NCI-H526 (cell line): ENCODE measurements at places on chromosomes 11 and 22.

- DNase-seq: no peak
These were observed 12.3 kb downstream of the A4GALT start for GRCh38 chr22:42708417-42708816.

GRCh38 chr11:3159296-3160190 is 5.6 kb downstream of the OSBPL5 start:
- no peak for DNase-seq

DNA sequence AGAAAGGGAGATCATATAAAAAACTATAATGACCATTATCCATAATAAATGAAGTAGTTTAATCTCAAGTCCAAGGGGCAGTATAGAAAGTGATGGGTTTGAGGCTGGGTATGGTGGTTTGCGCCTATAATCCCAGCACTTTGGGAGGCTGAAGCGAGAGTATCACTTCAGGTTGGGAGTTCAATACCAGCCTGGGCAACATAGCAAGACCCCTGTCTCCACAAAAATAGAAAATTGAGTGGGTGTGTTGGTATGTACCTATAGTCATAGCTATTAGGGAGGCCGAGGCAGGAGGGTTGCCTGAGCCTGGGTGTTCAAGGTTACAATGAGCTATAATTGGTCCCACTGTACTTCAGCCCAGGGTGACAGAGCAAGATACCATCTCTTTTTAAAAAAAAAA is 23.9 kb downstream of the MED17 start:
- DNase-seq: no peak

DNA sequence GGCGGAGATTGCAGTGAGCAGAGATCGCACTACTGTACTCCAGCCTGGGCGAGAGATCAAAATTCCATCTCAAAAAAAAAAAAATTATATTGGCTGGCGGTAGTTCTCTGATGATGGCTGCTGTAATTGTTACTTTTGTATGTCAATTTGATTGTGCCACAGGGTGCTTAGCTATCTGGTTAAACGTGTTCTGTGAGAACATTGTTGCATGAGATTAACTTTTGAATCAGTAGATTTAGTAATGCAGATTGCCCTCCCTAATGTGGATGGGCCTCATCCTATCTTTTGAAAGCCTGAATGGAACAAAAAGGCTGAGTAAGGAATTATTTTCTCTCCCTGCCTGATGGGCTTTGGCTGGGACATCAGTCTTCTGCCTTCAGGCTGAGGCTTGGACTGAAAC is 654.2 kb downstream of the OPCML start:
- no peak for DNase-seq

- DNase-seq: no peak
These were observed 179.3 kb upstream of the FAT3 start for GRCh38 chr11:92045301-92045700.

DNA sequence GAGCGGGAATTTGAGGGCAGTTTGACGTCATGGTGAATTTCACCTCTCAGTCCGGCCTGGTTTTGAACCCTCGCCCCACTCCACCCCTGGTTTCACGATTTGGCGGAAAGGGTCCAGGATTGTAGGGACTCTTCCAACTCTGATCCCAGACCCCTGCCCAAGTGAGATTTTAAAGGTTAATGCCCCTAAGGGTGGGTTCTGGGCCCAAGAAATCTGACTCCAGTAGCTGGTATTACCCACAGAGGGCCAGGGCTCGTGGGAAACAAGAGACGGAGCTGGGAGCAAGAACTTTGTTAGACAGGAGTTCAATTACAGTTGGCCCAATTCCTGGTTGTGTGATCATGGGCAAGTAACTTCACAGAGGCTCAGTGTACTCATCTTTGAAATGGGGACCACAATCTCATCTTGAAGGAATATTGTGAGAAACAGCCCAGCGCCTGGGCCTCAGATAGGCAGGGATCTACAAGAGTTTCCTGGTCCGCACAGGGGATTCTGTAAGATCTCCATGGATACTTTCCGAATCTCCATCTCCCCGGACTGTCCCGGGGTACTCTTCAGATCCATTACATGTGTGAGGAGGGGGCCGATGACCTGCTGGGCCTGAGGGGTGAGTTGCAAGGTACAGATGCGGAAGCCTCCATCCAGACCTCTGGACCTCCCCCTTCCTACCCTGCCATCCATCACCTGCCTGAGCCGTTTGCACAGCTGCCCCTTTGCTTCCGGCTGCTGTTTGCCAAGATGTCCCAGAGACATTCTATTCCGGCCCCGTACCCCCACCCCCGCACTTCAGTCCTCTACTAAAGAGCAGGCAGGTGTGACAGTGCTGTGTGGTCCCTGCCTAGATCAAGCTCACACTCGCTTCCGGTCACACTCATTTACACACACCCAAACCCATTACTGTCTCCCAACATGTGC is 687 bp upstream of the CALCA start:
- peak; percentile 30 for DNase-seq

DNA sequence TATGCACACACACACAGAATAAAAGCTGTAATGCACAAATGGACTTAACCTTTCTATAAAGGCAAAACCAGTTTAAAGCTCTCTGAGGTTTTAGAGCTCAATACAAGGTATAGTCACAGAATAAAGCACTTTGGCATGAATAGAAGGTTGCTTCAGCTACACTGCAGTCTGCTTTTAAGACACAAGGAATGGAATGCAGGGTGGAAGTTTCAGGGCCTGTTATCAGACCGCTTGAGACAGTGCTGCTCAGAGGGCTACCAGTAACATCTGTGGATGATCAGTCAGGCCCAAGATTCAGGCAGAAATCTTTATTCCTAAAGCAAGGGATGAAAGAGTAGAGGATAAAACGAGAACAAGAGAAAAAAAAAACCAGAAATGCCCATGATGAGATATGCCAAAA is 46.7 kb downstream of the CD44 start:
- no peak for DNase-seq

DNA sequence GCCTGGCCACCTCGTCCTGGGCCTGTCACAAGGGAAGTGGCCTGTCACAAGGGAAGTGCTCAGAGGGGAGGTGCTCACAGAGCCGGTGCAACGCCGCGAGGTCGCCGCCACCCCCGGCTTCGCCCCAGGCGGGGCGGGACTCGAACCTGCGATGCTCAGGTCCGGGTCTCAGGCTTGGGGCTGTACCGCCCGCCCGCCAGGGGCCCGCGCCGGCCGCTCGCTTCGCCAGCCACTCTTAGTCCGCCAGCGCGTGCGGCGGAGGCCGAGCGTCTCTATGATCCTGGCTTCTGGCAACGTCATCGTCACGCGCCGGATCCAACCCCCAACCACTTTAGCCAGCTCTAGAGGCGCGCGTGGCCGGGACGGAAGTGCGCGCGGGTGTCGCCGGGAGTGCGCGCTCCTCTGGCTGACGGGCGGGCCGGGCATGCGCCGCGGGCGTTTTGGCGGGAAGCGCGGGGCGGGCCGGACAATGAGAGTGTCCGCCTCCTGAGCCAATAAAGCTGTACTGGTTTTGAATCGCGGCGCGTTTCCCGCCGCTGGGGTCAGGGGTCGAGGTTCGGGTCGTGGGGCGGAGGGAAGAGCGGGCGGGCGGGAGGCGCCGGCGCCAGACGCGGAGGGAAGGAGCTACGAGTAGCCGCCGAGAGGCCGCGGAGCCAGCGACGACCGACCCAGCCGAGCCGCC is at the start of gene TRMT2A:
Gene TRMT2A (minus strand): TSS at position 276 of the 682 bp plus-strand sequence. CDS start 320 bp downstream, outside the sequence.
- DNase-seq: peak; percentile 96

- DNase-seq: no peak
These were observed 5.3 kb downstream of the CD248 start for GRCh38 chr11:66311470-66311964.

DNA sequence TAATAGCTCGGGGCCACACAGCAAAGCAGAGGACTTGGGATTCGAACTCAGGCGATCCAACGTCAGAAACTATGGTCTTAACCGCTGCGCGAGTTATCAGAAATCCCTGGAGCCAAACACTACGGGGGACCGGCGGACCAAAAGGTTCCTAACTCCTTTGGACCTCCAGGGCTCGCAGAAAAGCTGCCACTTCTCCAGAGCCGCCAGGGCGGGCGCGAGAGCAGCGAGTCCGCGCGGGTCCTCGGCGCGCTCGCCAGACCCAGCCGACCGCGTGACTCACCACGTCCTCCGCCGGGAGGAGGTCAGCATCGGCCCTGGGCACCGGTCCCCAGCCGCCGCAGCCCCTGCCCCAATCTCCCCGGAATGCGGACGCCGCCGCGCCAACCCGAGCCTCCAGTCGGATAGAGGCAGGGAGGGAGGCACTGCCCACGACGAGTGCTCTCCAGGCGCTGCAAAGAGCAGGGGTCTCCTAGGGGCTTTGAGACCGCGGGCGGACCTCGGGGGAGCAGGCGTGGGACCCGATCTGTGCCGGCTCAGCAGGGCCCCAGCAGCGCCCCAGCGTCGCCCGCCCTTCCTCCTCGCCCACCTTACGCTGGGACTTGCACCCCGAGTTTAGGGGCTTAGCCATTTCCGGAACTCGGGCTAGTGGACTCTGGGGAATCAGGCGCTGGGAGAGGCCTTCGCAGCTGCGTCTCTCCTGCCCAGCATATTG is 6.2 kb upstream of the ALX4 start:
- DNase-seq: peak; percentile 38

- no peak for DNase-seq
These were observed 2.5 kb downstream of the DERL3 start for GRCh38 chr22:23836281-23836680.

- DNase-seq: no peak
These were observed 33.8 kb upstream of the FBLN1 start for GRCh38 chr22:45468872-45469271.

DNA sequence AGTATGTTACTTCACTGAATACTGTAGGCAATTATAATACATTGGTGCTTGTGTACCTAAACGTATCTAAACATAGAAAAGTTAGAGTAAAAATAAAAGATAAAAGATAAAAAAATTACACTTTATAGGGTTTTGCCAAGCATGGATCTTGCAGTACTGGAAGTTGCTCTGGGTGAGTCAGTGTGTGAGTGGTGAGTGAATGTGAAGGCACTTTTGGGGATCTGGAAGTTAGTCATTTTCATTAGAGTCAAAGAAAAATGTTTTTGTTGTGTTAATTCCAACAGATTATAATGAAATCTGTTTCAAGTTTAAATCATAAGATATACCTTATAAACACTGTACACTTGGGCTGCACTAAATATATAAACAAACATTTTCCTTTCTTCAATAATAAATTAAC is 3.3 kb downstream of the SLC22A25 start:
- DNase-seq: no peak

GRCh38 chr11:87036756-87037449 is 831 bp upstream of the TMEM135 start:
- DNase-seq: no peak

DNA sequence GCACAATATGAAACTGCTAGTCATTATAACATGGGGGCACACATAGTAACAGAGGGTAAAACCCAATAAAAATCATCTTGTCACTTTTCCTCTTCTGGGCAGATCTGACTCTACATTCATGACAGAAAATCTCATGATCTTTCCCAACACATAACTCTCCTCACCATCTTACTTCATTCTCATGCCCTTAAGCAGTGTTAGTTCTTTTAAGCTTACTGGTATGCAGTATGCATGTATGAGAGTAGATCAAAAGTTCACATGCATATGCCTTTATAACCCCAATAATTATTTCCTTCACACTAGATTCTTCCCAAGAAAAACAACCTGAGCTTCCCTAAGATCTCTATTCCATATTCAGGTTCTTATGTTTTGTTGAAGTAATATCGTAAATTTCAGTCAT is 5.1 kb upstream of the OR10A4 start:
- no peak for DNase-seq

- DNase-seq: no peak
These were observed 39.7 kb upstream of the OR5AK2 start for GRCh38 chr11:56948991-56949515.

GRCh38 chr11:9380773-9381172 is 3.7 kb upstream of the IPO7 start:
- DNase-seq: peak; percentile 29

DNA sequence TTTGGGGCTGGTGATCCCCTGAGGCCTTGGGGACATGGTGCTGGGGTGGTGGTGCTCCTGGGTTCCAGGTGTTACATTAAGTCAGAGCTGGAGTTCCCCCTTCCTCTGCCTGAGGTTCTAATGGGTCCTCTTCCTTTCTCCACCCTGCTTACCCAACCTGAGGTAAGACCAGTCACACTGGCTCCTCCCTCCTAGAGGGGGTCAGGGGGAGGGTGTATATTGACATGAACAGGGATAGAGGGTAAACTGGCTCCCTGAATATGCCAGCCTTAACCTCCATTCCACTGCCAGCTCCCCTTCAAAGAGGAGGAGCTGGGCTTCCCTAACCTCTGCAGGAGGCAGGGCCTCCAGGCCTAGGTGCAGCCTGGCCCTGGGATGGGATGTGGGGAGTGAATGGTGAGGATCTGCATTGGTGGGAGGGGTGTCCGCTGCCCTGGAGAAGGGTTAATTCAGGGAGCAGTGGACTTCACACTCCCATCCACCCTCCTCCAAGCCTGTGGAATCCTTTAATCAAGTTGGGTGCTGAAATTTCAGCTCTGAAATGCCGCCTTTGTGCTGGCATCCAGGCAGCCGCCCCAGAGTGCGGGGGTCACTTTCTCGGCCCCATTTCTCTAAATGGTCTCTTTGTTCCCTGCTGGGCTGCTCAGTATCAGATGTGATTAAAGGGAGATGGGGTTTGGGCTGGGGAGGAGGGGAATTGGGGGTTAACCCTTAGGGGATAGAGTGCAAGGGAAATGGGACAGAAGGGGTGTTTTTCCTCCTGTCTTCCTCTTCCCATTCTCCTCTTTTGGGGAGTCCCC is 15.2 kb downstream of the POLR2F start:
- no peak for DNase-seq

- DNase-seq: no peak
These were observed 9.7 kb downstream of the SNX19 start for GRCh38 chr11:130906616-130907015.

DNA sequence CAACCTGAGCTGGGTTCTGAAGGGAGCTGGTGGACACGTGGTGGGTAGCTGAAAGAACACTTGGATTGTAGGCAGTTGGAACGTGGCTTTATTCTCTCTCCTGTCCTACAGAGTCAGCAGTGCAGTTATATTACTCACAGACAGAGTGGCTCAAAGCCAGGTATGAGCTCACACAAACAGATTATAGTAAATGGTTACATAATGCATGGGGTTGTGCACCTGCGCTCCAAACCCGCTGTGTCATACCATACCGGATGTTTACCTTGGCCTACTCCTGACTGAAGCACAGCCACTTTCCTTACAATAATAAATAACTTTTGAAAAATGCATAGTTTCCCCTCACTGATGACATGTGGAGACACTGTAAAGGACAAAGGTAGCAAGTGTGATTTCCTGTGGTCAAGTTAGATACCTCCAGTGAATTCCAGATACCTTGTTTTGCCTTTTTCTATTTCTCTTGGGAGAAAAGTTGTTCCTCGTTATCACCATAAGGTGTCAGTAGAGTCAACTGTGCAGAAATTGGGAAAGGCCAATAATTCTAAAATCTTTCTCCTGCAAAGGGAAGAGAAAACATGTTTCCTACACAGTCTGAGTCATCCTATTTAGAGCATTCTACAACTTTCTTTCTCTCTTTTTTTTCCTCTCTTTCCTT is 13.5 kb downstream of the MS4A6A start:
- no peak for DNase-seq

DNA sequence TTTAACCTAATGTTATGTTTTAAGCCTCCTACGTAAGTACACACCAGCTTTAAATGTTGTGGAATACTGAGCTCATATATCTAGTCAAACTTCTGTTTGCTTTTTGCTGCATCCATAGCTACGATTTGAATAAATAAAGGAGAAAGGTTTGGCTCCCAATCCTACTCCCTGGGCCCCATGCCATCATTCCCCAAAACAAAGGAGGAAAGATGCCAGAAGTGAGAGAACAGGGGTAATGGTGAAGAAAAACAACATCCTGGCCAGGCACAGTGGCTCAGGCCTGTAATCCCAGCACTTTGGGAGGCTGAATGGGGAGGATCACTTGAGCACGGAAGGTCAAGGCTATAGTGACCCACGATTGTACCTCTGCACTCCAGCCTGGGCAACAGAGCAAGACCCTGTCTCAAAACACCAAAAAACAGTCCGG is 26.5 kb downstream of the SCGB1A1 start:
- peak; percentile 82 for DNase-seq

GRCh38 chr11:71238941-71239340 is 13.4 kb downstream of the SHANK2 start:
- no peak for DNase-seq
